ENCODE measurements at places on chromosomes 3 and 15.

DNA sequence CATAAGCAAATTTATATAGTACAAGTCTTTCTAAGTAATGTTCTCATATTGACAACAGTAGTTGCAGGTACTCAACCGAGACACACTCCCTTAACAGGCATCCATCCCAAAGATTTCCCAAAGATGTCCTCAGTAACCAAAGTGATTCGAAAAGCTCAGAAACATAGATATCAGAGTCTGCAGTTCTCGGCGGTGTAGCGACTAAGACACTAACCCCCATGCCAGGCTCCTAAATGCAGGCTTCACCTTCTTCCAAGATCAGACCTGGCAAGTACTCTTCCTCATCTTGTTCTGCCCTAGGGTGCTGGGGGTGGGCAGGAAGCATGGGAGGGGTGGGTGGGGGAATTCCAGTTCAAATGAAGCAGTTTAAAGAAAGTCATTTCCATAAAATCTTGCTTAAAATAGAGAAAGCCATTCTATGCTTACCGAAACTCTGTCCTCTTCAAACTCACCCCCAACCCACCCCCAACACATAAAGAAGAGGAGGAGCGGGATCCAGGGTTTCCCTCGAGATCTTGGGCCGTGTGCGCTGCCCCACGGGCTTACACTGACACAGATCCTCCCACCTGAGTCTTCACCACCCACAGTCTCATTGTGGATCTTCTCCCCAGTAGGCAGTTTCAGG lies 59.0 kb upstream of the BCL6 start:
- no peak for DNase-seq

GRCh38 chr15:63972801-63973200 lies 73.5 kb downstream of the DAPK2 start:
- no peak for DNase-seq

- DNase-seq: peak; percentile 34
Observed at GRCh38 chr15:99181545-99181971, 67.8 kb downstream of the TTC23 start.

DNA sequence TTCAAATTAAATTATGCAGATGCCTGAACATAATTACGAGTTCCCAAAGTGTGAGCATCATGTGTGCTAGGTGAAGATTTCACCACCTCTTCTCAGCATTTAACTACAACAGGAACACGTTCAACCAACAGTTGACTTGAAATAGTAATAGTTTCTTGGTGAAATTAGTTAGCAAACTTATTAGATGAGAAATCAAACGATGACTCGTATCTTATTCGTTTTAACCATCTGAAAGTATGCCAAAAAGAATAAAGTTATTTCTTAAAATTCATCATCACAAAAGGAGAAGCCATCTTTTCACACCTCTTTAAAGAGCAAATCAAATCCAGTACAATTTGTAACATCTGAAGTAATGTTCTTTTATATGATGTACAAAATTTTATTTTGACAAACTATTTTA lies 2.3 kb downstream of the BNC1 start:
- DNase-seq: no peak
